ENCODE measurements at places on chromosomes 1 and 21.

- DNase-seq: no peak
These were observed 86.1 kb upstream of the ACTRT2 start for GRCh38 chr1:2935184-2935583.

DNA sequence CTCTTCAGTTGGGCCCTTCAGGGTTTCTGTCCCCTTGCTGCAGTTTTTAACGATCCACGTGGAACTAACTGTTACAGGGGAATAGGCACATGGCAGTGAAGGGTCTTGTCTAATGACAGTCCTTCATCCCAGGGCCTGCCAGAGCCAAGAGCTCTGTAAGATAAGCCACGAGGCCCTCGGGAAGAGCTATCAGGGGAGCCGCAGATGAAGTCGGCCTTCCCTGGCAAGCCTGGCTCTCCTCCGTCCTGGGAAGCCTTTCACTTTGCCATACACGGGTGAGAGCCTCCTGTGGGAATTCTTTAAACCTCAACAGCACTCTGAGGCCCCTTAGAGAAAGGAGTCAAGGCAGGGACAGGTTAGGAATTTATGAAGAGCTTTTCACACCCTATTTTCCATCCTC, 29.0 kb downstream of the ACP6 start:
- no peak for DNase-seq

- DNase-seq: no peak
These were observed 11.4 kb downstream of the PLEKHO1 start for GRCh38 chr1:150160964-150161621.

DNA sequence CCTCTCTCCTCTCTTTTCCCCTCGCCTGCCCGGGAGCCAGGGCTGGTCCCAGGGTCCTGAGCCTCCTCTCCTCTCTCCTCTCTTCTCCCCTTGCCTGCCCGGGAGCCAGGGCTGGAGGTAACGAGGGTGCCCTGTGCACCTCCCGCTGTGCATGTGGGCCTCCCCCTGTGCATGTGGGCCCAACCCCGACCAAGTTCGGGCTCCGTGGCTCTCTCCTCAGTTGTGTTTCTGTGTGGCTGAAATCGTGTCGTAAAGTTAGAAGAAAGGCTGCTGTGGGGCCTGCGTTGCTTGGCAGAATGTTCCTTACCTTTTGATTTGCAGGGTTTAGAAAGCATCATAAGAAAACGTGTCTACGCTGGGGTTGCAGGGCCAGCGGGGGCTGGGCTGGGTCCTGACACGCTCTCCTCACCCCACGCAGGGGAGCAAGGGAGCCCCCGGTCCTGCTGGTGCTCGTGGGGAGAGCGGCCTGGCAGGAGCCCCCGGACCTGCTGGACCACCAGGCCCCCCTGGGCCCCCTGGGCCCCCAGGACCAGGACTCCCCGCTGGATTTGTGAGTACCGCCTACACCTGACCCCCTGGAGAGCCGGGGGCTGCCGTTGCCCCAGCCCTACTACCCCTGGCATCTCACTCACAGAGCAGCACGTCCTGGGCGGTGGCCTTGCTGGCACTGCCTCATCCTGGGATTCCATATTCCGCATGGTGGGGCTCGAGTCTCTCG, 55.6 kb downstream of the SLC19A1 start:
- DNase-seq: no peak

- no peak for DNase-seq
These were observed 131.2 kb downstream of the TRABD2B start for GRCh38 chr1:47865881-47866535.

- DNase-seq: no peak
These were observed 9.2 kb downstream of the INSL5 start for GRCh38 chr1:66791621-66792610.

DNA sequence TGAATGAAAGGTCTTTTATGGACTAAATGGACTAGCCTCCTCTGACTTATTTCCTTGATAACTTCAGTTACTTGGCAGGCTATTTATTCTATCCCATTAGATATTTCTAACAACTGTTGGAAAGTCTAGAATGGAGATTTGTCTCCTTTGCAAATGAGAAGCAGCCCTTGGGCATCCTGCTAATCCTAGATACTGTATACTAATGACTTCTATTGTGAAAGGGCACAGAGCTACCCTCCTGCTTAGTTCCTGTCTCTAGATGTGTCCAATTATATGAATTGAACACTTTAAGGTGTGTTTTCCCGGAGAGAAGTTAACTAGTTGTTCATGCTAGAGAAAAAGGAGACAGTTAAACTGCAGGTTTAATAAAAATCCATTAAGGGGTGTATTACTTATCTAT, 10.2 kb upstream of the NCMAP start:
- no peak for DNase-seq

DNA sequence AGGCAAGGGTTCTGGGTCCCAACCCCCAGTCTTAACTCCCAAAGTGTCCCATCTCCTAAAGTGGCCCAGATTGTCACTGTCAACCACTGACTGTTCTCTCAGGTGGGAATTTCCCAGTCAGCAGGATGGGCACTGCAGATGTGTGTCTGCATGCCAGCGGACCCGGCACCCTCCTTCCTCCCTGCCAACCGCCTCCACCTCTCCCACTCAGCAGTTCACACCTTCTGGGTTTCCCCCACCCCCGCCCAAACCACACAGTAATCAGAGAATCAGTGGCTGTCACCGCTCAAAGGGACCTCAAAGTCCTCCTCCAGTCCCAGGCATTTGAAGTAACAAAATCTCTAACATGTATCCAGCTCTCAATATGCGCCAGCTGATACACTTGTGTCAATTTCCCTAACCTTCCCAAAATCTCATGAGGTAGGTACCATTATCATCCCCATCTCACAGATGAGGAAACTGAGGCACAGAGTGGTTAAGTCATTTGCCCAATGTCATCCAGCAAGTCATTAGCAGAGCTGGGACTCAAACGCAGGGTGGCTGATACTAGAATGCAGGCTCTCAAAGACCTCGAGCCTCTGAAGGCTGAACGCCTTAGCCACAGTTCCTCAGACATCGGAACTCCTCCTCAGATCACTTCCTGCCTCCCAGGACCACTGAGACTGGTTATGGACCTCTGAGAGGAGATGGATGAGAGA, 4.8 kb downstream of the RUNX3 start:
- DNase-seq: peak; percentile 52

GRCh38 chr1:47181095-47181954, 8.5 kb downstream of the PDZK1IP1 start:
- no peak for DNase-seq

- no peak for DNase-seq
These were observed 36.6 kb downstream of the ELF3 start for GRCh38 chr1:202046748-202047708.

DNA sequence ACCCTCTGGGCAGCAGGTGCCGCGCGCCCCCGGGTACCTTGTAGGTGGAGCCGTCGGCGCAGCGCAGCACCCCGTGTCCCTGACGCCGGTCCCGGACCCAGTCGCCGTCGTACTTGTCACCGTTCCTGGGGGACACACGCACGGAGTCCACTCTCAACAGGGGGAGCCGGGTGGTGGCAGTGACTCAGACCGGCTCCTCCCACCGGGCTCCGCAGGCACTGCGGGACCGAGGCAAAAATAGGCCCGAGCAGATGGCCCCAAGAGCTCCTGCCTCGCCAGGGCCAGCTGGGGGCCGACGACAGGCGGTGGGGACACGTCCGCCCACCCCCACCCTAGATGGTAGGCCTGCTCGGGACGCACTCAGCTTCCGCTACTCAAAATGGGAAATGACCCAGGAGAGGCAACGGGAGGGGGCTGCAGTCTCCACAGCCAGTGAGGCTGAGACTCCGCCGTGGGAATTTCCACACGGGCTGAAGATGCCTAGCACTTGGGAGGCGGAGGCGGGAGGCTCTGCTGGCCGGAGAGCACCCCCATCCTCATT, 6.3 kb downstream of the MORN1 start:
- no peak for DNase-seq

- DNase-seq: no peak
These were observed 26.6 kb downstream of the TTC39A start for GRCh38 chr1:51303751-51304251.

- DNase-seq: no peak
These were observed 184.9 kb downstream of the DUSP10 start for GRCh38 chr1:221557013-221557412.

GRCh38 chr21:34732388-34732821, 63.6 kb downstream of the CLIC6 start:
- DNase-seq: no peak

- no peak for DNase-seq
These were observed 2.6 kb downstream of the PTAFR start for GRCh38 chr1:28173980-28174297.

GRCh38 chr1:33641104-33641830, 168.8 kb downstream of the ZSCAN20 start:
- DNase-seq: no peak

DNA sequence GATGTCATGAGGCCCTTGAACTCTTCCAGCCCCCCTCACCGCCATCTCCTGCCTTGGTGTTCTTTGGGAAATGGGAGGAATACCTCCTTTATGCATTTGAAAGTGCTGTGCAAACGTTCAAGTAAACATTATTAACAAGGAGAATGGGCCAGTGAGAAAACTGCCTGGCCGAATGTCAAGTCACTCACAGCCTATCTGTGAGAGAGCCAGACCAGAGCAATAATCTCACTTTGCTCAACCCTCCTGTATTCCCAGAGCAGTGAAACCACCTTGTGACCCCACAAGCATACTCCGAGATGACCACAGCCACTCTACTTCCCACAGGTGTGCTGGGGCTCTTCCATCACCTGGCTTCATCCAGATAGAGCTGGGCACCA, 5.2 kb downstream of the TAL1 start:
- no peak for DNase-seq

DNA sequence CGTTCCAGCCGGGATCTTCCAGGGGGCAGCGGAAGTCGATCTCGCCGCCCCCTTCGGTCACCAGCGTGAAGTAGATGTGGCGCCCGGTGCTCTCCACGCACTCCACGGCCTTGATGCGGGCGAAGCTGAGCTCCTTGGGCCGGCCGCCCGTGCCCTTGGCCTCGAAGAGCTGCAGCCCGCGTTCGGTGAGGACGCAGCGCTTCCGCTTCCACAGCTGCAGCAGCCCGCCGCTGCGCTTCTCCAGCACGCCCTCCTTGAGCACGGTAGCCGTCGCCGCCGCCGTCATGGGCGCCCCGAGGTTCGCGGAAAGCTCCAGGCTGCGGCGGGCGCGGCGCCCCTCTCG, 516 bp downstream of the PHLDA3 start:
- DNase-seq: no peak

GRCh38 chr1:161702250-161702649, 4.8 kb upstream of the FCRLA start:
- no peak for DNase-seq

GRCh38 chr1:67803380-67804279, 29.6 kb downstream of the GNG12 start:
- DNase-seq: no peak

GRCh38 chr1:119160866-119161265, 20.4 kb upstream of the WARS2 start:
- no peak for DNase-seq

GRCh38 chr1:230458509-230458908, 32.4 kb upstream of the PGBD5 start:
- DNase-seq: no peak

DNA sequence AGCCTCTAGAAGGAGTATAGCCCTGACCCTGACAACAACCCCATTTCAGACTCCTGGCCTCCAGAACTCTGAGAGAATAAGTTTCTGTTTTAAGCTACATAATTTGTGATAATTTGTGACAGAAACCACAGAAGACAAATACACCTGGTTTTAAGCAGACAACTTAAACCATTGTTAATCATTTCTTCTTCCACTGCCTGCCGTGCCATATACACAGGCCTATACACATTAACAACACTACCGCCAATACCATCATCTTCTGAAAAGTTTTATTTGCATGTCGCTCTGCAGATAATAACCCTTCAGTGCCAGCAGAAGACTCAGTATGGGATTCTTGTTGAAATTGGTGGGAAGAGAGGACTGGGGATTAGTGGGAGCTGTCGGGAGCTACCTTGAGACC, 39.9 kb upstream of the KRTAP19-8 start:
- no peak for DNase-seq

- no peak for DNase-seq
These were observed 2.6 kb upstream of the TNFRSF9 start for GRCh38 chr1:7943251-7943650.

GRCh38 chr1:18178111-18178510, 70.5 kb downstream of the IGSF21 start:
- DNase-seq: no peak

- DNase-seq: no peak
These were observed 143.9 kb downstream of the PHTF1 start for GRCh38 chr1:113615425-113615824.

DNA sequence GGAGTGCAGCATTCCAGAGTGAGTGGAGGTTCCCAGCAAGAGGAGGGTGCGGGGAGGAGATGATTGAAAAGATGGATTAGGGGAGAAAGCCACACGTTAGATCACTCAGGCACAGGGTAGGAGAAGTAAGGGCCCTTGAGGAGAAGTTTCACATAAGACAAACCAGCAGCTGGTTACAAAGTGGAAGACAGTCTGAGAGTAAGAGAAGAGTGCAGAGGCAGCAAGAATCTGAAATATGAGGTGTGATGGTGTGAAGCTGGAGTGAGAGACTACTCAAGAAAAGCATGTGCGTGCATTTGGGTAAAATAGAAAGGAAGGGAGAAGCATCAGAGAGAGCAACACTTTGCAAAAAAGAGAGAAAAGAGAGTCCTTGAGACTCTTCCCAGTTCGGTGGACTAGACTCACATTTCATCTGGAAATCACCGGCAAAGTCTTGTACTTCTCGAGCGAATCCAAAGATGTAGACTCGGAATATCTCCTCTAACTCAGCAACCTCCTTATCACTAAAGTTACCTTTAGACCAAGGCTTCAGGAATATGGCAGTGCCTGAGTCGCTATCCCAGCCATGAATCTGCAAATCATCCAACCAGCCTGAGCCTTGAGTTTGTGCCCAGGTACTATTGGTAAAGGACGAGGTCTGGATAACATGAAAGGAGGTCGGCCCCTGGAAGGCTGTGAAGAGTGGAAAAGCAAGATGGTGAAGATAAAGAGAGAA, 783 bp downstream of the CD1B start:
- no peak for DNase-seq

Measured in activated naive CD4-positive, alpha-beta T cell (primary cell).